ENCODE measurements at places on chromosomes 4 and X.
A peak's percentile ranks its signal among the peaks of the same experiment; 100 is the strongest.

GRCh38 chr4:45350438-45350837 is 624.1 kb upstream of the GNPDA2 start:
- DNase-seq = no peak

DNA sequence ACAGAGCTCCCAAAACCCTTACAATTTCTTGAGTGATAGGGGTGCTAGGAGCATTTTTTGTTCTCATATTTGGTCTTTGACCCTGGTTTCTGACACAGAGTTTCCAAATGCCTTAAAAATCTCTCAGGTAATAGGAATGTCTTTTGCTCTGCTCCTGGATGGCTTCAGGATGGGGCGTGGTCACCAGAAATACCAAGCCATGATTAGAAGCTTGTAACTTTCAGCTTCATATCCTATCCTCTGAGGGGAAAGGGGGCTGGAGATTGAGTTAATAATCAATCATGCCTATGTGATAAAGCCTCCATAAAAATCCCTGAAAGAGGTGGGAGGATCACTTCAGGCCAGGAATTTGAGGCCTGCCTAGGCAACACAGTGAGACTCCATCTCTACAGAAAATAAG is 34.6 kb upstream of the IL9R start:
- DNase-seq = no peak

DNA sequence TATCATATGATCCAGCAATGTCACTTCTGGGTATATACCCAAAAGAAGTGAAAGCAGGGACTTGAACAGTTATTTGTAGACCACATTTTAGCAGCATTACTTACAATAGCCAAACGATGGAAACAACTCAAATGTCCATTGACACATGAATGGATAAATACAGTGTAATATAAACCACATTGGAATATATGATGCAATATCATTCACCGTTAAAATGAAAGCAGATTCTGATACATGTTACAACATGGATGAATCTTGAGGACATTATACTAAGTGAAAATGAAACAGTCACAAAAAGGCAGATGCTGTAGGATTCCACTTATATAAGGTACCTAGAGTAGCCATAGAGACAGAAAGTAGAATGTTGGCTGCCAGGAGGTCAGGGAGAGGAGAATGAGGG is 130.5 kb upstream of the SMAD1 start:
- DNase-seq = no peak

DNA sequence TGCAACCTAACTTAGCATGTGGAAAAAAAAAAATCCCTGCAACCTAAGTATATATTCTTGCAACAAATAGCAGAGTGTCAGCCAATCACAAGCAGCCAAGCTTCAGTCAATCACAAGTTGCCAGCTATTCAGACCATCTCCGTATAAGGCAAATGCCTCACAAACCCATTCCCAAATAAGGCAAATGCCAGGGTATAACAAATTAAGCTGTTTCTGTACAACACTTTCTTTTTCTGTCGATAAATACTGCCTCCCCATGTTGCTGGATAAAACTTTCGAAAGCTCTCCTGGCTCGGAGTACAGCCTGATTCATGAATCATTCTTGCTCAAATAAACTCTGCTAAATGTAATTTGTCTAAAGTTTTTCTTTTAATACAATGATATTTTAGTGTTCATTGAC is 460.7 kb upstream of the SMIM31 start:
- DNase-seq = no peak

DNA sequence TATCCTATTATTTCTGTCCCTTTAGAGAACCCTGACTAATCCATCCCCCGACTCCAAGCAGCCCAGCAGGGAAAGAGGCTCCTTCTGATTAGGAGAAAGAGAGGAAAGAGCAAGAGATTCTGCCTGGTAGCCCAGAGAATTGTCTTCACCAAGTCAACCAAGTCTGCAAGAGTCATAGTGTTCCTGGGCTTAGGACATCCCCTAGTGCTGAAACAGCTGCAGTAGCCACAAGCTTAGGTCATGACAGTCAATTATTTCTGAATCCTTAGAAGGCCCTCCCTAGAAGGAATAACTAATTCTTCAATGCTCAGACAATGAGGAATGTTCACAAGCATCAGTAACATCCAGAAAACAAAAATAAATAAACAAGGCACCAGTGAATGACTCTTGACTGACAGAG is 480.3 kb upstream of the GRIA3 start:
- no peak for DNase-seq

DNA sequence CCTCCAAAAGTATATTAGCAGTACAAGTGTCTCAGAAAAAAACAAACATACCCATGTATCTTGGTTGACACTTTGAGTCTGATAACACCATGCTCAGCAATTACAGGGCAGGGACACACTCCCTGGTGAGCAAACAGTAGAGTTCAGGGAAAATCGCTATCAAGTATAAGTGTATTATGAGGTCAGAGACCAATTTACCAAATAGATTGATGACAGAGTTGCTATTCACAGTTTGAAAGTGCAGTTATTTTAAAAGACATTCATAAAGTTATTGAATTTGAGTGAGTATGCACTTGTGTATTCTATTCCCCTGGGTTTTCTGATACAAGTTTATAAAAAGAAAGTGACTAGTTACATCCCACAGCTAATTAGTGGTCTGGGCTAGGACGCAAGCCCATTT is 10.2 kb upstream of the LONRF3 start:
- no peak for DNase-seq

- DNase-seq = no peak
These were observed 49.4 kb upstream of the CHRNA9 start for GRCh38 chr4:40285692-40286091.

- DNase-seq = no peak
These were observed 444.1 kb downstream of the BCOR start for GRCh38 chrX:39653691-39654090.

- DNase-seq = no peak
These were observed 35.5 kb upstream of the PLAC8 start for GRCh38 chr4:83149865-83150652.

DNA sequence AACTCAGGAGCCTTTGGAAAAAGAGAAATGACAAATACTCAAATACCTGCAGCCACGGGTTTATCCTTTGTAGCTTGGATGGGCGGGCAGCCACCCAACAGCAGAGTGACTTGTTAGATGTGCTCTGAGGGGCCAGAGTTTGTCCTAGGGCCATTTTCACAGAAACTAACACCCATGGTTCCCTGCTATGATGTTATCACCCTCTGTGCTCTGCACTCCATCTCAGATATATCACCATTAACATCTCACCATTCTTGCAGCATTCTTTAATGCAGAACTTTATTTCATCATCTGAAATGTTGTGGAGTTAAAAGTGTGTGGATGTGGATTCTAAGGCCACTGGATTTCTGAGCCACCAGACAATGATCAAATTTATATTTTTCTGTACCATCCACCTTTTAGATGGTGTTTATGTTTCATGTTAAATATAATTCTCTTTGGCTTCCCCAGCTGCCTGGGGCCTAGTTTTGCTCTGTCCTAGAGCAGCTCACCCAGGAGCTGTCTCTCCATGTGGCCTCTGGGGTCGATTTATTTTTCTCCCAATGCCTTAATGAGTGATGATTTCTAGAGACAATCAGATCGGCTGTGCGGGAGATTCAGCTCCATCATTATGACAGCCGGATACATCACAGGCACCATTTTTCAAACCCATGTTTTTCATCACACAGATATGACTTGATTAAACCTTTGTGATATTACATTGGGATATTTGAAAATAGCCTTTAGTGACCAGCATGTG is 380.8 kb downstream of the BCOR start:
- DNase-seq = no peak

GRCh38 chrX:94288325-94288724 is 614.3 kb downstream of the FAM133A start:
- DNase-seq = no peak

GRCh38 chrX:63283348-63283747 is 67.8 kb downstream of the SPIN4 start:
- DNase-seq = no peak

GRCh38 chrX:112536544-112536943 is 143.2 kb downstream of the LHFPL1 start:
- DNase-seq = no peak

GRCh38 chr4:8287343-8288280 is 18.1 kb downstream of the HTRA3 start:
- DNase-seq = no peak

GRCh38 chrX:18252644-18253359 is 32.1 kb upstream of the BEND2 start:
- DNase-seq = peak; percentile 20

All from SK-N-MC (cell line).